ENCODE measurements at places on chromosomes 7 and 10.

DNA sequence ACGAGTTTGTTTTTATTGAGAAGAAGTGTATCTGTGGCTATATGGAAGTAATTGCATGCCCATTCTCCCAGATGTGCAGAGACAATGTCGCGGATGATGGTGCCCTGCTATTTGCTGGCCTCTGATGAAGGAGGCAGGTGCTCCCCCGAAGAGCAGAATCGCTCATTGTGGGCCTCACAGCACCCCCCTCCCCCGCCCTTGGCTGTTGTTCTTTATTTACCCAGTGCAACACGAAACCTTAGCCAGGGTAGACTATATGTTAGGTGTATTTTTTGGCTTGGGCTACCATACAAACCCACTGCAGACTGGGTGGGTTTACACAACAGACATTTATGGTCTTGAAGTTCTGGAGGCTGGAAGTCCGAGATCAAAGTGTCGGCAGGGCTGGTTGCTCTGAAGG, 3.4 kb upstream of the ADCY1 start:
- no peaks in the 10 kb centered on the region for H3K27me3 ChIP-seq
- H3K36me3 ChIP-seq: no peaks in the 10 kb centered on the region
- H3K4me3 ChIP-seq: no peak overlapping the region
- peaks cover 15% of the 10 kb centered on the region for H3K4me1 ChIP-seq

DNA sequence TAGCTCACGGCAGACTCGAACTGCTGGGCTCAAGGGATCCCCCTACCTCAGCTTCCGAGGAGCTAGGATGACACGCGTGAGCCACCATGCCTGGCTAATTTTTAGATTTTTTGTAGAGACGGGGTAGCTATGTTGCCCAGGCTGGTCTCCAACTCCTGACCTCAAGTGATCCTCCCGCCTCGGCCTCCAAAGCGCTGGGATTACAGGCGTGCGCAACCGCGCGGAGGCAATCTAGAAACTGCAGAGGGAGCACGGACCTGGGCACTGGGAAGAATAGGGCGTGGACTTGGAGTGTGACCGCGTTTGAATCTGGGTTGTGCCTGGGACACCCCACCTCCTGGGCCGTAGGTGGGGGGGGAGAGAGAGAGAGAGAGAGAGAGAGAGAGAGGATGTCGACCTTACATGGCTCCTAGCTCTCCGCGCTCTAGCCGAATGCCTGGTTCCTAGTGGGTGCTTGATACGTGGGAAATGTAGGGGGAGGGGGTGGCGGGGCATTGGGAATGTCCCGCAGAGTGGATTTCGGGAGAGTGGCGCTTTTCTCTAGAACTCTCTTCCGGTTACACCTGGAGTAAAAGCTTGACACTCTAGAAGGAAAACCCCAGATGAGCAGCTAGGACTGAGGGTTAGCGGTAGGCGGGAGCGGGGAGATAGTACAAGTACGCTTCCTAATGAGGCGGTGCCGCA, 1.2 kb upstream of the MAP3K8 start:
- peak; percentile 46 for DNase-seq
- H3K4me3 ChIP-seq: peak overlapping the region; percentile 74
- H3K4me1 ChIP-seq: peaks cover 6% of the 10 kb centered on the region
- H3K36me3 ChIP-seq: no peaks in the 10 kb centered on the region
- H3K27ac ChIP-seq: peak overlapping the region; percentile 96
- H3K27me3 ChIP-seq: no peaks in the 10 kb centered on the region

GRCh38 chr10:86964847-86965190, 3.5 kb upstream of the ADIRF start:
- H3K4me1 ChIP-seq: peaks cover 46% of the 10 kb centered on the region
- no peaks in the 10 kb centered on the region for H3K27me3 ChIP-seq
- H3K36me3 ChIP-seq: no peaks in the 10 kb centered on the region
- no peak overlapping the region for H3K4me3 ChIP-seq
- H3K27ac ChIP-seq: no peak overlapping the region

DNA sequence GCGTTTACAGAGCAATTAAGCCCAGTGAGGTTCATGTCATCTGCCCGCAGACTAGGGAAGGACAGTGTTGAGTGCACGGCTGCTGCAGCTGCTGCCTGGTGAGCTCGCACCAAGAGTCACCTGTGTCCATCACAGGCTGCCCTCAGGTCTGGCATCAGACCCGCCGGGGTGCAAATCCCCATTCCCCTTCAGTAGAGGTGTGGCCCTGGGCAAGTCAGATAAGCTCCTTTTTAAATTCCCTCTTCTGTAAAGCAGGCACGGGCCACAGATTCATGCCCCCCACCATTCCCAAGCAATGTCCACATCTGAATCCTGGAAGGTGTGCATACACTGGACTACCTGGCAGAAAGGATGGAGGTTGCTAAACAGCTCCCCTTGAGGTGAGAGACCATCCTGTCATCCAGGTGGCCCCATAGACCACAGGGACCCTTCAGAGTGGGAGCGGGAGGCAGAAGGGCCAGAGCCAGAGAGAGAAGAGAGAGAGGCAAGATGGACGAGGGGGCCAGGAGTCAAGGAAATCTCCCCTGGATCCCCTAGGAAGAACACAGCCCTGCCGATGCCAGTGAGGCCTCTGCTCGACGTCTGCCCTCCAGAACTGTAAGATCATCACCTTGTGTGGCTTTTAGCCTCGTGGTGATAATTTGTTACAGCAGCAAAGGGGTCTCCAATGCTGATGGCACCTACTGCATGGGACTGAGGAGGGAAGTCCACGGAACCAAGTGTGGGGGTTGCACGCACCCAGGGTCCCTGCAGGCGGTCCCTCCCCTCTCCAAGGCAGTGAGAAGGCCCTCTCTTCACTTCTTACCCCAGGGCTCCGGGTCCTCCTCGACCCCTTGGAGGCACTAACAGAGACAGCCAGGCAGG, 168.8 kb downstream of the TCERG1L start:
- no peak overlapping the region for H3K4me3 ChIP-seq
- no peaks in the 10 kb centered on the region for H3K27me3 ChIP-seq
- peaks cover 14% of the 10 kb centered on the region for H3K4me1 ChIP-seq
- no peak for DNase-seq

GRCh38 chr7:29345590-29345989, 151.0 kb downstream of the CHN2 start:
- no peaks in the 10 kb centered on the region for H3K36me3 ChIP-seq
- no peaks in the 10 kb centered on the region for H3K27me3 ChIP-seq
- peaks cover 43% of the 10 kb centered on the region for H3K4me1 ChIP-seq

DNA sequence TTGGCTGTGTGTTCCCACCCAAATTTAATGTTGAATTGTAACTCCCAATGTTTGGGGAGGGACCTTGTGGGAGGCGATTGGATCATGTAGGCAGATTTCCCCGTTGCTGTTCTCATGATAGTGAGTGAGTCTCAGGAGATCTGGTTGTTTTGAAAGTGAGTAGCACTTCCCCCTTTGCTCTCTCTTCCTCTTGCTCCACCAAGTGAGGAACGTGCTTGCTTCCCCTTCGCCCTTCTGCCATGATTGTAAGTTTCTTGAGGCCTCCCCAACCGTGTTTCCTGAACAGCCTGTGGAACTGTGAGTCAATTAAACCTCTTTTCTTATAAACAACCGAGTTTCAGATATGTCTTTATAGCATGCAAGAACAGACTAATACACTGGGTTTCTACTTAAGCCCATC, 176.3 kb downstream of the CDK14 start:
- H3K4me1 ChIP-seq: peaks cover 33% of the 10 kb centered on the region
- no peak overlapping the region for H3K4me3 ChIP-seq
- no peaks in the 10 kb centered on the region for H3K27me3 ChIP-seq
- no peak for DNase-seq
- H3K27ac ChIP-seq: no peak overlapping the region

Data from body of pancreas (tissue), 4 donors.